HL-60 (cell line): ENCODE measurements at places on chromosomes 13 and 19.

- DNase-seq: no peak
These were observed 4.0 kb downstream of the RASL11A start for GRCh38 chr13:27274631-27275030.

GRCh38 chr19:48817585-48818124, 6.8 kb upstream of the BCAT2 start:
- DNase-seq: no peak

DNA sequence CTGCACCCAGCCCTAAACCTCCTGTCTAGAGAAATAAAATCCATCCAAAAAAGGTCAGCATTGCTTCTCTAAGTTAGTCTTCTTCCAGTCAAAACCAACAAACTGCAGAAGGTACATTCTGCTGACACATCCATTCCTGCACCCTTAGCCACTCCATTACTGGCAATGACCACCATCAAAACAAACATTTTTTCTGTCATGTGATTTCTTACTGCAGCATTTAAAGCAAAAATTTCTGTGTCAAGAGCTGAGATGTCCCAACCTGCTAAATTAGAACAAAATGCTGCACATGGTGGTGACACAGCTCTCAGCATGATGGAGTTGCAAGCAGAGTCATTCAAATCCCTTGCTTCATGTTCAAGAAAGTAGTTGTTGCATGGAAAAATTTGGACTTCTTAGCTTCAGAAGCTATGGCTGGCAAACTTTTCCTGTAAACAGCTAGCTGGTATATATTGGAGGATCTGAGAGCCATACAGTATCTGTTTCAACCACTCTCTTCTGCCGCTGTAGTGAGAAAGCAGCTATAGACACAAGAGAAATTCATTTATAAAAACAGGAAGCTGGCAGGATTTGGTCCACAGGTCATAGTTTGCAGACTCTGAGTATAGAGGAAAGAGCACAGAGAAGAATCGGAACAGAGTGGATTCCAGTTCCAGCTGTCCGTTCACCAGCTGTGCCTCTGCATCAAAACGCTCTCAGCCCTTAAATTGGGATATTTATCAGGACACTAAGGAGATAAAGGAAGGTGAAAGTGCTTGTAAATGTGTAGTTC, 17.4 kb downstream of the RUBCNL start:
- no peak for DNase-seq

- DNase-seq: no peak
These were observed 39.1 kb upstream of the RNF113B start for GRCh38 chr13:98216135-98216565.

- no peak for DNase-seq
These were observed 5.6 kb downstream of the HMG20B start for GRCh38 chr19:3578390-3578789.

- DNase-seq: no peak
These were observed 10.0 kb downstream of the MEGF8 start for GRCh38 chr19:42335374-42335936.

GRCh38 chr13:106324444-106324843, 211.0 kb downstream of the EFNB2 start:
- no peak for DNase-seq

DNA sequence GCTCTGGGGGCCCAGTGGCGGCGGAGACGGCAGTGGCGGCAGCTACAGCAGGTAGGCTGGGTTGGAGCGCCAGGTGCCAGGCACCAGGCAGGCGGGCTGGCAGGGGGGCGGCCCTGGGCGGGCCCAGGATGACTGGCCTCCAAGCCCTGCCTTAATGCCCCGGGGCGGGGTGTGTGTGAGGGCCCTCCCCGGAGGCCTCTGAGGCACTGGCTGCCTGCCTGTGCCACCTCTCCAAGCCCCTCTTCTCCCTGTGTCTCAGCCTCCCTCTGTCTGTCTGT, at the start of gene KLK11:
TSS of gene KLK11 (minus strand) at position 63 of the 278 bp plus-strand sequence. CDS start 985 bp downstream, outside the sequence.
- no peak for DNase-seq

DNA sequence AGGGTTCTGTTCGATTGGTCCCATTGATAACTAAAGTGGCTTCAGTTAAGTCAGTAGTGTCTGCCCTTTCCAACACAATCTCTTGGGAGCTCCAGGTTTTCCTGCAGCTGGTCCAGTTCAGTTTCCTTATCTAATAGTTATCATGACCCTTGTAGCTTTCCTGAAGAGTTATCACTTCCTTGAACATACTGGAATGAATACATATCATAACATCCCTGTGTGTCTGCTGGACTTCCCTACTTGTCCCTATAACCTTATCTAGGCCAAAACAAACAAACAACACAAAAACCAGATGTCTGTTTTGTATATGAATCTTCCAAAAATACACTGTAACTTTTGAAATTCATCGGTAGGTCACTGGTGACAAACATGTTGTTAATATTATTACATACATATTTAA, 167.6 kb downstream of the DCT start:
- DNase-seq: no peak

DNA sequence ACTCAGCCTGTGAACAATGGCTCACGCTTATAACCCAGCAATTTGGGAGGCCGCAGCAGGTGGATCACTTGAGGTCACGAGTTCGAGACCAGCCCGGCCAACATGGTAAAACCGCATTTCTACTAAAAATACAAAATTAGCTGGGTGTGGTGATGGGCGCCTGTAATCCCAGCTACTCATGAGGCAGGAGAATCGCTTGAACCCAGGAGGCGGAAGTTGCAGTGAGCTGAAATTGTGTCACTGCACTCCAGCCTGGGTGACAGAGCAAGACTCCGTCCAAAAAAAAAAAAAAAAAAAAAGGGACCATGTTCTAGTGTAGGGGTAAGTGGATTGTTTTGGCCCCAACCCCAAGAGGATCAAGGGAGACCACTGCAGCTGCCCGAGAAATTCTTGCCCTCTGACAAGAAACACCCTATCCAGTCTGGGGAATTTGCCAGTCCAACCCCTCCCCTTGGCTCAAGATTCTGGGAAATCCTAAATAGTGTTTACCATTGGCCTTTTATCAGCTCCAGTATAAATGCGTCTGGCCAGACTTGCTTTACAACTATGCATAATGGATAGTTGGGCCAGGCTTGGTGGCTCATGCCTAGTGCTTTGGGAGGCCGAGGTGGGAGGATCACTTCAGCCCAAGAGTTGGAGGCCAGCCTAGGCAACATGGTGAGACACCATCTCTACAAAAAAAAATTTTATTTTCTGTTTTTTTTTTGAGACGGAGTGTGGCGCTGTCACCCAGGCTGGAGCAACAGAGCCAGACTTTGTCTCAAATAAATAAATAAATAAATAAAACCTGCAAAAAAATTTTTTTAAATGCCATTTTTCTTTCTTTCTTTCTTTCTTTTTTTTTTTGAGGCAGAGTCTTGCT, 5.1 kb upstream of the DHDH start:
- no peak for DNase-seq

- DNase-seq: no peak
These were observed 40.0 kb downstream of the ADPRHL1 start for GRCh38 chr13:113413178-113413897.

GRCh38 chr13:44259045-44260027, 114.3 kb upstream of the SERP2 start:
- peak; percentile 66 for DNase-seq

GRCh38 chr13:48782429-48782840, 128.7 kb downstream of the CYSLTR2 start:
- no peak for DNase-seq

GRCh38 chr13:113406321-113407102, 42.6 kb upstream of the GRTP1 start:
- no peak for DNase-seq
